CD14-positive monocyte (primary cell): ENCODE measurements at places on chromosomes 11 and 22. TPM values are rescaled to one million over a fixed set of nuclear protein-coding genes. Genes with fewer than 3 reads are reported as not detected.

DNA sequence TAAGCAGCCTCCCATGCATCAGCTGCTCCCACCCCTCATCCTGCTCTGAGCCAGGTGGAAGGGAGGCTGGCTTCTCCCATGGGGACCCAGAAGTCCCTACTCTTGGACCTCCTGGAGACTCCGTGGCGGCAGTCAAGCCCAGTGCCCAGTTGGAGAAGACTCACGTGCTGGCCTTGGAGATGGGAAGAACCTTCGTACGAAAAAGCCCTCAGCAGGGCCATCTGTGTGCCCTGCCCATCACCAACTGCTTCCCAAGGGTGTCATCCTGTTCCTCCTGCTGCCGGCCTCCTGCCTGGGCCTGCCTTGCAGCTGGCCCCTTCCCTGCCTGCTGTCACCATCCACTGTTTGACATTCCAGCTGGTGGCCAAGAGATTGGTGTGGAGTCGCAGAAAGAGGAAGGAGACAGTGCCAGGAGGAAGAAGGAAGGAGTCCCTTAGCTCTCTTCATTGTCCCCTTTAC is 28.0 kb downstream of the ARHGAP1 start:
- DNase-seq, result no peak

GRCh38 chr11:128508770-128509510 is 78.4 kb downstream of the ETS1 start:
- DNase-seq, result no peak

DNA sequence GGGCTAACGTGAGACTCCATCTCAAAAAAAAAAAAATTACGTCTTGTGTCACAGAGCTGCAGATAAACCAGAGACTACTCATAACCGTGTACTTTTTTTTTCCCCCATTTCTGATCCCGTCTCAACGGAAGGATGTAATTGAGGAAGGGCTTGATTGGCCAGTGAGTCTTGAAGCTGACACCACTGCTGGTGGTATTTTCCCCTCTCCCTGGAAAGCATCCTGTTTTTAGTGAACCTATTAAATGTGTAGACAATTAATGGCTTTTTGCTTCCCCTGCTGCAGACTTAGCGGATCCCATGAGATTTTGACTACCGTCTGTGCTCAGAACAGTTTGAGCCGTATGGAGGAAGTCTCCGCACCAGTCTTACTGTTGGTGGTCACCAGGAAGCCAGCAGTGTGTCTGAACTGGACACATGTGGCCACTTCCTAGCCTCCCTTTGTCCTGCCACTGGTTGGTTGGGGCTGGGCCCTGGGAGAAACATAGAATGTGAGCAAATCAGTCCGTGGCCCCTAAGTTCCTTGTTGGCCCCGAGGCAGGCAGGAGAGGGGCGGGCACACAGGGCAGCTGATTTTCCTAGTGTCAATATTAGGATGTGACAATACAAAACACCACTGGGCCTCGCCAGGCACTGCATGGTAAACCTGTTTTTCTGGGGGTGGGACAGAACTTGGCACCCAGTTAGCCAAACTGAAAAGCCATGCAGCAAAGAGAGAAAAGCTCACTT is 3.1 kb downstream of the BIK start:
- DNase-seq, result peak; percentile 60

DNA sequence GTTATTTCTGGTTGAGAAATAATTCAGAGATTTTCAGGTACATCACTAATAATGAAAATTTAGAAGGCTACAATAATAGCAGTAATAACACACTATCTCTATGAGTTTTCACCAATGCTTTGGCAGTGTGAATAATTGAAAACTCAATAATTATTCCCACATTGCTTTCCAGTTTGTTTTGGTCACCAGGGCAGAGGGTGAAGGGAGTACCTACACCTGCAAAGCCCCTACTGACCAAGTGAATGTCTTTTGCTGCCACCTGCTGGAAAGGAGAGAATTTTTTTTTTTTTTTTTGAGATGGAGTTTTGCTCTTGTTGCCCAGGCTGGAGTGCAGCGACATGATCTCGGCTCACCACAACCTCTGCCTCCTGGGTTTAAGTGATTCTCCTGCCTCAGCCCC is 3.2 kb downstream of the NELL1 start:
- no peak for DNase-seq

The GAL gene
- polyA plus RNA-seq, result not detected in 2 replicates
